ENCODE measurements at places on chromosomes 6 and 20.

- no peak for DNase-seq
Observed at GRCh38 chr6:37889051-37889450, 69.5 kb downstream of the ZFAND3 start.

- no peak for DNase-seq
Observed at GRCh38 chr6:161480421-161481155, 206.7 kb upstream of the AGPAT4 start.

- no peak for DNase-seq
Observed at GRCh38 chr6:167653561-167653960, 173.2 kb upstream of the AFDN start.

- no peak for DNase-seq
Observed at GRCh38 chr6:31041372-31041974, 31.2 kb downstream of the MUC22 start.

DNA sequence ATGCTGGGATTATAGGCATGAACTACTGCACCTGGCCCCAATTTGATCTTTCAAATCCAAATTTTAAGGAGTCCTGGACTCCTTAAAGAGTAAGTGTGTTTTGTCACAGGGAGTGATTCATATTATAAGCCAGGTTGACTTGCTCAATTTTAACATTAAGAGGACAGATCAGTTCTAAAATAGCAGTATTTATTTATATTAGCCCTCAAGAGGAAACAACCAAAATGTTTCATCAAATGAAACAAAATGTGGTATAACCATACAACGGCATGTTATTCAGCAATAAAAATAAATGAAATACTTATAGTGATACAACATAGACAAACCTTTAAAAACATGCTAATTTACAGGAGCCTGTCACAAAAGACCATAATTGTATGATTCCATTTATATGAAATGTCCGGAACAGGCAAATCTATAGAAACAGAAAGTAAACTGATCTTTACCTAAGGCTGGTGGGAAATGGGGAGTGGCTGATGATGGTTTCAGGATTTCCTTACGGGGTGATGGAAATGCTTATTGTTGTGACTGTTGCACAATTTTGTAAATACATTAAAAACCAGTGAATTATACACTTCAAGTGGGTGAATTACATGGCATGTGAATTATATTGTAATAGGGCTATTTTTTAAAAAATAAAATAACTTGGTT, 637.4 kb downstream of the MMUT start:
- DNase-seq, result no peak

- no peak for DNase-seq
Observed at GRCh38 chr6:118873239-118873638, 20.7 kb upstream of the ASF1A start.

GRCh38 chr6:169035385-169036240, 218.0 kb downstream of the THBS2 start:
- no peak for DNase-seq

GRCh38 chr6:16472349-16473069, 234.1 kb downstream of the GMPR start:
- no peak for DNase-seq
